Vagina (tissue), 2 donors: ENCODE measurements at places on chromosomes 5 and 9.
A peak's percentile ranks its signal among the peaks of the same experiment; 100 is the strongest.

DNA sequence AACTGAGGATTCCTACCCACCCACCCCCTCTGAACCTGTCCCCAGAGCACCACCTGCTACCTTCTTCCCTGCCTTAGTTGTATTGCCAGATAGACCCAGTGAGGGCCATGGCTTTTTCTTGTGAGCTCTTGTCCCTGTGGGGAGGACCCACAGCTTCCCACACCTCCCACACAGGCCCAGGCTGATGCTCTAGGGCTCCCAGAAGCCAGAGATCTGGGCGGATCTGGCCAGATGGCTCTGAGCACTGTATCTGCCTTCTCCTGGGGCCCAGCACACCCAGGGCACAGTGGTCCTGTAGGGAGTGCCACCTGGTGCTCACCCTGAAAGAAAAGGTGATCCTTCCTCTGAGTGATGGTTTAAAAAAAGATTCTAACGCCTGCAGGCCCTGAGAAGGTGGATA lies 131.7 kb downstream of the DAB2IP start:
- no peak for DNase-seq

DNA sequence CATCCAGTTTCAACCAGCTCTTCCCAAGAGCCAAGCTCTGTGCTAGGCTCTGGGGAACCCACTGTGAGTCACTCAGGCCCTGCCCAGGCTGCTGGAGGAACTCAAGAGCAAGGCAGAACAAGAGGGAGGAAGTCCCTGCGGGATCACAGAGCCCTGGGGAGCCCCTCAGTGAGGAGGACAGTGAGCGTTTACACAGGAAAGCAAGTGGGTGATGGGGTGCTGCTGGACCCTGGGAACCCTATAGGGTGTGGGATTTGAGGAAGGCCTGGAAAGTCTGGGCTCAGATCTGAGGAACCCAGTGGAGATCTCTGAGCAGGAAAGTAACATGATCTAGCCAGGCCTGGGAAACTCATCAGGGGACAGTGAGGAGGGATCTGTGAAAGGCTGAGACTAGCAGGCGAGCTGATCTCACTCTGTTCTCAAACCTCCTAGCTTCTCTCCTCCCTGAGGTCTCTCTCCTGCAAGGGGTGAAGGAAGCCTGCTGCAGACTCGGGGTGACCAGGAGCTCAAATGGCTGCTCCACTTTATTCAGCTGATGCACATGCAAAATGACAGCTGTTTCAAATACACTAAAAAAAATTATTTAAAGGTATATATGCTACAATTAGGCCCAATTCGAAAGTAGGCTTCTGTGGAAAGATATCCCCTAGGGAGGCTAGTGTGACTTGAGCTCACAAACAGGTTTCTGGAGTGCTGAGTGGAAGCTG lies 70.0 kb downstream of the SHB start:
- DNase-seq: no peak

DNA sequence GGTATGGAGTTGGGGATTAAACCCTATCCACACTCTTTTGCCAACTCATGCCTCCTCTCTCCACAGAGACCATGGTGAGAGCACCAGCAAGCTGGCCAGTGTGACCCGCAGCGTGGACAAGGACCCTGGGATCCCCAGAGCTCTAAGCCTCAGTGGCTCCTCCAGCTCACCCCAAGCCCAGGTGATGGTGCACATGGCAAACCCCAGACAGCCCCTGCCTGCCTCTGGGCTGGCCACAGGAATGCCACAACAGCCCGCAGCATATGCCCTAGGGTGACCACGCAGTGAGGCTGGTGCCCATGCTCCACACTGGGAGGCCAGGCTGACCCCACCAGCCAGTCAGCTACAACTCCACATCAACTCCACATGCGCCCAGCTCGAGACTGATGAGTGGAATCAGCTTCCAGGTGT lies 11.5 kb upstream of the CARD19 start:
- DNase-seq: peak; percentile 76

DNA sequence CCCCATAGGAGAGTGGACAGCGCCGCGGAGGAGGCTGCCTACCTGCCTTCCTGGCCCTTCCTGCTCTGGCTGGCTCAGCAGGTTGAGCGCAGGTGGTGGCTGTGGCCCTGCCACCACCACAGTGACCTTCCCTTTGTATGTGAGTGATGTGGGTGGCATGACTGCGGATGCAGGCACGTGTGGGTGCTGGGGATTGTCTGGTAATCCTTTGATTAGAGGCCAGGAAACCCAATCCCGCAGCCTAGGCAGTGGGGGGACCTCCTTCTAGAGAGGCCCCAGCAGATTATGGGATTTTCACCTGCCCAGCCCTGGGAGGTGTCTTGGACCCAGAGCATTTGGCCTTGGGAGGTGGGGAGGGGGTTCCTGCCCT lies 16.5 kb downstream of the RXRA start:
- DNase-seq: no peak

DNA sequence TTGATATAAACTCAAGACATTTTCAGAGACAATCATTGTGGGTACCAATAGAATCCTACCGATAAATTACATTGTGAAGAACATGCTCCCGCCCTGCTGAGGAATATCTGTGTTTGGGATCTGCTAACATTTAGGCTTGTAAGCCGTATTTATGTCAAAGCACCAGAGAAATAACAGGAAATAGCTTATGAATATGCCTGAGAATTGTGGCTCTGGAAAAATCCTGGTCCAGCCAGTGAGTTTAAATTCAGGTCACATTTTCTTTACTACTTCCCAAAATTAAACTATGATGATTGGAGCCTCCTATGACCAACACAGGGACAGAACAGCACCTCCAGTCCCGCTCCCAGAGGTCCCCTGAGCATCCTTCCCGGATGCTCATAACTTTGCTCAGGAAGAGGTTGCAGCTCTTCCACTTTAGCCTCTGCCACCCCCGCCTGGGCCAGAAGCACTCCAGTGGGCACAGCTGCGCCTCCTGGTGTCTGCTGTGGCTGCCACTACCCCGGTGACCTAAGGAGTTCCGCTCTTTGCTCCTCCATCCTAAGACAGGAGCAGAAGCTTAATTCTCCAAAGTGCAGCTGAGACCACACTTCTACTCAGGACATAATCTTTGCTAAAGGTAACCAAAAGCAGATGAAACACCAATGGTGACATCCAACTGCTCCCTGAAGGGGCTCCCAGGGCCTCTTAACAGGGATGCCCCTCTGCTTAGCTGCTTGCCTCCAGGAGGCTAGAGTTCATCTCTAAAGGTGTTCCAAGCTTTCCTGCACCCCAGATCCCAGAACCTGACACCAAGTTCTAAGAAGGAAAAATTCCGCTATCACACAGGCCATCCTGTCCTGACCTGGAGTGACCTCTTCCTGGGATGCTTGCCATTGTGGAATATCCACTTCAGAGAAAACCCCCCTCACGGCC lies 58.8 kb downstream of the SLC1A1 start:
- no peak for DNase-seq

GRCh38 chr9:117245175-117245829 lies 169.6 kb downstream of the ASTN2 start:
- DNase-seq: no peak

- no peak for DNase-seq
These were observed 86.3 kb upstream of the MELK start for GRCh38 chr9:36486329-36486932.

DNA sequence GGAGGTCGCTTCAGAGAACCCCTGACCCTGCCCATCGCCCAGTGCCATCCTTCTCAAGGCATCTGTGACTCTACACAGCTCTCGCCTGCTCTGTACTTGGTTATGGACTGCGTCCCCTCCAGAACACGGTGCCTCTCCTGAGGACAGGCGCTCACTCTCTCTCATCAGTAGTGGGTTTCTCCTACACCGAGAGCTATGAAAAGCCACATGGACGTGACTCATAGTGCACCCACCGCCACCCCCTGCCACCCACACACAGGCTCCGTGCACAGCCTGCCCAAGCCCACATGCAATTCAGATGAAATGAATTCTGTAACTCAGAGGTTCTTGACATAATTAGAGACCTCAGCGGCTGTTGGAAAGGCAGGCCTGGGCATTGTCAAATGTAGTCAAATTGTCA lies 13.9 kb downstream of the GTF3C5 start:
- no peak for DNase-seq

DNA sequence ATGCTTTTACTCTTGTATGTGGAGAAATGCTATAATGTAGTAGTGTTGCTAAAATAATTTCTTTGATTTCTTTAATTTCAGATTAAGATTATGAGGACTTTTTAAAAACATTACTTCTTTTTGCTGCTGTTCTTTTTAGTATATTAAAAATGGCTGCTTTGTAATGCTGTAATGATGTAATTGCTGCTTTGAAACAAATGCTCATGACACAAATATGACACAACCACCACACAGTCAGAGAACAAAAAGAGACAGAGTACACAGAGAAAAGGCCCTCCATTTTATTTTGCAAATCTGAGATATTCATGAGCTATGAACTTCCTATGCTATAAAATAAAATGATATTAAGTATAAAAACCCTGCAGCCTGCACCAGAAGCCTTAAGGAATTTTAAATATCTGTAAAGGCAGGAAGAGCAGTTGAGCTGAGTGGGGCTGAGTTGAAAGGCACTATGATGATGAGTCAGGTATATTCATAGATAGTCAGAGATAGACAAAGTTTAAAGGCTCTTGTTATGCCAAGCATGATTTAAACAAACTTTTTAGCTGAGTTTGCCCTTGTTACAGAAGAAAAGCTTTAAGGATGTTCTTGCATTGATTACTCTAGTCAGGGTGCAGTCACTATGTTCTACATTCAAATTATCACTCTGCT lies 5.1 kb upstream of the POU5F2 start:
- DNase-seq: no peak

DNA sequence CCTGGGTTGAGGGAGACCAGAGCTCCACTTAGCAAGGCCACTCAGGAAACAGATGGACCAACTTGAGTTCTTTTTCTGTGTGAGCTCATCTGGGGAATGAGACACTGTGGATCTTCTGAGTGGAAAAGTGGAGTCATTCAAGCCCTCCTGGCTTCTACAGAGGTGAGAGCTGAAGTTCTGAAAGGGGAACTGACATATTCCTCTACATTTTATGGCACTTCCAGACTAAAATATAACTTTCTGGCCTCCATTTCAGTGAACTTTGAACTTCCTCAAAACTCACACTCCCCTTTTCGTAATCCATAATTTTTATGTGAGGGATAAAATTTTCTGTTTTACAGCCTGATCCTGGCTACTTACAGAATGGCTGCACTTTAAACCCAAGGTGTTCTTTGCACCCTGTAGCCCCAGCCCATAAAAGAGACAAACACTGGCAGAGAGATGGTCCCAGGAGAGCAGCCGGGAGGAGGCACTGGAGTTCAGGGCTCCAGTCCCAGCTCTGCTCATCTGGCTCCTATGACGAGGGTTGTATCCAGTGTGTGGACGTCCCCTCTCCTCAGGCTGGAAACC lies 10.8 kb downstream of the SPAAR start:
- DNase-seq: no peak

DNA sequence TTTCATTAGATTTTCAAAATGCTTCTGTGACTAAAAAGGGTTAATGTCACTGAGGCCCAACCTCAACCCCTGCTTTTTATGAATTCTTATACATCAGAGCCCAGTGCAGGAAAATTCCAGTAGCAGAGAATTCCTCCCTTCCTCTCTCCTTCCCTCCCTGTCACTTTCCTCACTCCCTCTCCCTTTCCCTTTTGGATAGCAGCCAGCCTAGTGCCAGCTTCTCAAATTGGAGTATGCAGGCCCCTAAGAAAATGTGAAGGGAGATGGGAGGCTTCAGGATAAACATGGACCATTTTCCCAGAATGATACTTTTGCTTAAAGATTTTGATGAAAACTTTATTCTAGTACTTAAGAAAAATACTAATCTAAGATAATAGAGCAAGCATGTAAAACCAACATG lies 507.4 kb downstream of the KDM4C start:
- no peak for DNase-seq

- no peak for DNase-seq
These were observed 11.9 kb downstream of the DELE1 start for GRCh38 chr5:141935538-141935937.

DNA sequence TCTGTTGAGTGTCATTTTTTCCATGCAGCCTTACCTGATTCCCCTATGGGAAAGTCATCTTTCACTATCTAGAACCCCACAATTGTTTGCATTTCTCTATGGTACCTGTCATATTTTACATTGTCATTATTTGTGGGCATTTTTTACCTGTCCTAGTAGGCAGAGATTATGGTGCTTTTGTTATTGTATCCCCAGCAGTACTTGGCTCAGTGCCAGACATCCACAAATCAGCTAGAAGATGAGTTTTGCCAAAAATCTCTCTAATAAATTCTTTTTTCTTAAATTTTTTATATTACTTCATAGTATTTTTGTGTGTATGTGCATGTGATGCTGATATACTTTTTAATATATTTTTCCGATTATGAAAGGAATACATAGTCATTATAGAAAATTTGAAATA lies 13.2 kb downstream of the GARNL3 start:
- no peak for DNase-seq

DNA sequence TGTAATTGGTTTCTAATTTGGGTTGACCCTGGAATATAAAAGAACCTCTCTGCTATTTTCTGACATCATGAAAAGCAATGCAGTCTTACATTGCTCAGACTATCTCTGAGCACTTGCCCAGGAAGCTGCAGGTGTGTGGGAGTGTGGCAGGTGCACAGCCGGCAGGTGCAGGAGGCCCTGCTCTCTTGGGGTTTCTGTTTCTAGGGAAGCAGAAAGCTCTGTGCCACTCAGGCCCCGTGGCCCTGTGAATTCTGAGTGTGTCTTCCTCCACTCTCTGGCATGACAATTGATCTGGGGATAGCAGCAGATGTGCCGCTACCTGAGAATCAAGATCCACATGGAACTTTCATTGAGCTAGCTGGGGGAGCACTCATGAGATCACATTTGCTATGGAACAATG lies 45.7 kb upstream of the IRX2 start:
- no peak for DNase-seq

- DNase-seq: no peak
These were observed 66.8 kb upstream of the RAD23B start for GRCh38 chr9:107216329-107216728.

DNA sequence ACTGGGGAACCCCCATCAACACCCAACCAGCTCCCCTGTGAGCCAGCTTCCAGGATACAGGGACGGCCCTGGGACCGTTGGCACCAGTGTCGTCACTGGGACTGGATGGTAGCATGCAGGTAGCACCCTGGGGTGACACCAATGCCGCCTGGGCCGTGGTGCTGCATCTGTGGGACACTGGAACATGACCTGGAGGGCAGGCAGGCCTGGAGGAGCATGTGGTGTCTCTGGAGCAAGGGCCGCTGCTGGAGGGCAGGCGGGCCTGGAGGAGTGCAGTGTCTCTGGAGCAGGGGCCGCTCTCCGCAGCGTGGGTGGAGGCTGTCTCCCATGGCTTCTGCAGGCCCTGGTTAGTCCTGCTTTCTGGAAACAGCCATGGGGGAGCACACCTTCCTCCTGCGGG lies 13.1 kb downstream of the LPCAT1 start:
- DNase-seq: peak; percentile 40

- no peak for DNase-seq
These were observed 18.6 kb downstream of the CTNNAL1 start for GRCh38 chr9:108994695-108995094.
